ENCODE measurements at places on chromosomes 6 and 20.

DNA sequence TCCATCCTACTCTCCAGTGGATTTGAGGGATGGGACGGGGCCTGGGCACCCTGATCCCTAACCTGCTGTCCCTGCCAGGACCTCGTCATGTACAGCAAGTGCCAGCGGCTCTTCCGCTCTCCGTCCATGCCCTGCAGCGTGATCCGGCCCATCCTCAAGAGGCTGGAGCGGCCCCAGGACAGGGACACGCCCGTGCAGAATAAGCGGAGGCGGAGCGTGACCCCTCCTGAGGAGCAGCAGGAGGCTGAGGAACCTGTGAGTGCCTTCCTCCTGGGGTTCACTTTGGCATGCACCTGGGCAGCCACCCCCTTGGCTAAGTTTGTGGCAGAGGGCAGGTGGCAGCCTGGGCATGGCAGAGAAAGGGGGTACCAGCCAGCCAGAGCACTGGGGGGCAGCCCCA is 5.7 kb downstream of the CDC25B start:
- DNase-seq = no peak

DNA sequence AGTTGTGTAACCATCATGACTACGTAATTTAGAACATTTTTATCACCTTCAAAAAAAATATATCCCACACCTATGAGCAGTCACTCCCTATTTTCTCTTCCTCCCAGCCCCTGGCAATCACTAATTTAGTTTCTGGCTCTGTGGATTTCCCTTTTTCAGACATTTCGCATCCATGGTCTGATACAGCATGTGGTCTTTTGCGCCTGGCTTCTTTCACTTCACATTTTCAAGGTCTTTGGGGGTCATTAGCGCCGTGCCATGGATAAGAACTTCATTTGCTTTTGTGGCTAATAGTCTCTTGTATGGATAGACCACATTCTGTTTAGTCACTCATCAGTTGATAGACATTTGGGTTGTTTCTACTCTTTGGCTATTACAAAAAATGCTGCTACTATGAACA is 44.9 kb upstream of the DUSP22 start:
- DNase-seq = no peak

DNA sequence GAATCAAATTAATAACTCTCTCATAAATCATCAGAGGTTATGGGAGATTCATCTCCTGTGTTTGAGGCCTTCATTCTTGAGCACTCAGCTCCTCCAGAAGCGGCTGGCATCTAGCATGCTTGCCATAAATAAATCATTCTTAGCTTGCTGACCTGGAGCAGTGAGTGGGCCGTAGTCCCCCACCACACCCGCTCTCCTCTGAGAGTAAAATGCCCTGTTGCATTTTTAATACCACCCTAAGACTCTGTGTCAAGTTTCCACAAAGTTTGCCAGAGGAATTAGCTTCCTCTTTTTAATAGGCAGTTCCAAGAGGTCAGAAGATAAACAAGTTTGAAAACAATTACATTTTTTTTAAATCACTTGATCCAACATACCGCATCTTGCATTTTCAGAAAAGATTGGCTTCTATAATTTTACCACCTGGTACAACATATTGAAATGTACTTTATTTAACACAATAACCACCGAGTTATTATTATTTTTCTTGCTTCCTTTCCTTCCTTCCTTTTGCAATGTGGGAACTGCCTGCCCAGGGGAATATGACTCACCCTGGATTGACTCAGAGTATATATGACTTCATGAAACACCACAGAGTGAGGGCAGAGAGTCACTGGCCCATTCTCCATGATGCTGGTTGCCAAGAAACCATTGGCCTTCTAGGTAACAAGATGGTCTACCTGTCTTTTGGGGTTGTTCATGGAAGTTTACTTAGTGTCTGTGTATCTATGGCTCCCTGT is 29.4 kb upstream of the CLIC5 start:
- DNase-seq = no peak

DNA sequence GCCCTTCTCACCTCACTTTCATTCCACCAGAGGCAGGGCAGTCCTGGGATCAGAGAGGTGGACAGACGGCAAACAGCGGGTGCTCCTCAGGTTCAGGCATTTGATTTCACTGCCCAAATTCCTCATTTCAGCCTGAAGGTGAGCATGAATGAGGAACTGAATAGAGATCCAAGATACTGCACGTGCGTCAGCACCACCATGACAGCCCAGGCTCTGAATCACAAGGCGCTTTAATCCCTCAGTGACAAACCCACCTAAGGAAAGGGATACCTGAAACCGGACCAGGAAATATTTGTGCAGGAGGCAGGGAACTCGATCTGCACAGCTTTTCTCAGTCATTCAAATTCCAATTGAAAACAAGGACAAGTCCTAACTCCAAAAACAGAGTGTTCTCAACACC is 174.8 kb upstream of the HEY2 start:
- no peak for DNase-seq

Data from NCI-H187 treated with DMSO at 0.1 percent for 48 hours (cell line).